ENCODE measurements at places on chromosomes 2 and 18. TPM values are rescaled to one million over a fixed set of nuclear protein-coding genes. Genes with fewer than 3 reads are reported as not detected.

DNA sequence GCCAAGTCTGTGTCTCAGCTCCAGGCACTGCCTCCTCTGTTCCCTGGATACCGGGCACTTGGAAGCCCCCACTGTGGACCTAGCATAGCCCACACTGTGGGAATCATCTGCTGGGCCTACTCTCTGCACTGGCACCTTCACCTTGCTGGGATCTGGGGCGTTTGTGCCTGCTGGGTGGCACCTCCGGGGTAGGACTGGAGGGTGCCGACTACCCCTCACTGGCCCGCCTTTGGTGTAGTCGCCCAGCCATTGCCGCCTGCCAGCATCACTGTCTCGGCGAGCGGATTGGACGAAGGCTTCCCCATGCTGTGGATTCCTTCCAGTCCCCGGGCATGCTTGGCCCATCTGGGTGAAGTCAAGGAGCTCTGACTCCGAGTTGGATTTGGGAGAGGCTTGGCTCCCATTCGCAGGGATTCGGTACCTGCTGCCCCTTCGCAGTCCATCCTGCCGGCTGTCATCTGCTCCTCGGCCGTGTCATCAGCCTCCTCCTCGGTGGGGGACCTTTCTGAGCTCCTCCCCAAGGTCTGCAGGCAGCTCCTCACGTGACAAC is 180.6 kb upstream of the HDAC4 start:
- no peak for DNase-seq

GRCh38 chr2:146079216-146079615 is 1559.3 kb upstream of the ZEB2 start:
- no peak for DNase-seq

DNA sequence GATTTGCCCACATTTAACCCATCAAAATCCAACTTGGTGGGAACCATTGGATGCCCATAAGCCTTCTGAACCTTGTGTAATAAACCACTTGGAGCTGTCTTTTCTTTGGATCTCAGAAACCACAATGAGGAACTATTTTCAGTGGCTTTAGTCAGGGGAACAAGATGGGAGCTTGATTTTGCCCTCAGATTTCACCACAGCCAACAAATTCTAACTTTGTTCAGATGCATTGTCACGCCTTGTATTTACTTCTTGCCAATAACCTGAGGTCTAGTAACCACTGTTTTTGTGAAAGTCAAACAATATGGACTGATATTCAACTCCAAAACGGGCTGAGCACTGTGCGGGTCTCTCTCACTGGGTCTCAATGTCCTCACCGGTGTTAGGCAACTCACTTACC is 508.2 kb downstream of the TNS1 start:
- no peak for DNase-seq

DNA sequence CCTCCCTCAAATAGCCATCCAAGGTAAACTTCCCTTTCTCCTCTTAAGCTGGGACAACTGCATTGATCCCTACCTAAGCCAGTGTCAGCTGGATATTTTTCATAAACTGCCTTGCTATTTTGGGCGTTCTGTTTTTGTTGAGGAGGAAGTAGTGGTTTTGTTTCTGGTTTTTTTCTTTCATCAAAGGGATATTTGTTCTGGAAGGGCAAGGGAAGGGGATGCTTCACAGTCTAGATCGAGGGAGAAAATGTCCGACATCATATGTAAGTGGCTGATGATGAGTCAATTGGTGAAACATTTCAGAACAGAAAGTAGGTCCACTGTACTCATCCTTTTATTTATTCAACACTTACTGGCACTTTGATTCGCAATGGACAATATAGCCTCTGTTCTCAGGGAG is 31.0 kb downstream of the TANC1 start:
- no peak for DNase-seq

DNA sequence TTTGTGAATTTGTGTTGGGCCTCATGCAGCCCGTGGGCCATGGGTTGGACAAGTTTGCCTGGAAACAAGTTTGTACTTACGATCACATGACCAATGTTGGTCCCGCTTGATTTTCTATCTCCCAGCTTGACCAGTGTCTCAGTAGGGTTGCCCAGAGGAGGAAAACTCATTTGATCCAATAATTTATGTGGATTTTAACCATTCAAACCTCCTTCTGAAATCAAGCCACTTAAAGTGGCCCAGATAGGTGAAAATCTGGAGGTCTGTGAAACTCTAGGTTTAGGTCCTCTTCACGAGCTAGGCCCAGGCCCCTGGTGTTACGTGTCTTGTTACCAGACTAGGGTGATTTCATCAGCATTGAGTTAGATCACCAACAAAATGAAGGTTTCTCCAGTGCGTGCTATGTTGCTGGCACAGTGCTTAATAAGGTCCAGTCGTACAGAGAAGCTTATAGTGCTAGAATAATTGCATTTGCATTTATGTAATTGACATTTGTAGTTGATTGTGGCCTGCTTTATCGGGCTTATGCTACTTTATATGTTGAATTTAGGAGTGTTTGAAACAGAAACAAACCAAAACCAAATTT is 4.4 kb downstream of the ACTR2 start:
- no peak for DNase-seq

DNA sequence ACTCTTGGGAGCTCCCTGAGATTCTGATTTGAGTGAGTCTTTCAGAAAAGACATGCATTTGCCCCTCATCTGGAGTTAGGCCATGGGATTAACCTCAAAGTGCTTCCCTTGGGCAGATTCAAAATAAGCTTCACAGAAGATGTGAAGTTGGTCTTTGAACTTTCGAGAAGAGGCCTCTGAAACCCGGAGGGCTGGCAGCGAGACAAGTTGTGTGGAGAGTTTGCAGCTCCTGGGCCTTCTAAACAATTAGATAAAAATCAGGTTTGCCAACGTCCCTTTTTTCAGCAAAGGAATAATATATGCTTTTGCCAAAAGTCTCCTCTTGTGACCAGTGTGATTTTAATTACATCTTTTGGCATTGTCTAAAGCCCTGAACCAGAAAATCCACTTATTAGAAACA is 489.7 kb downstream of the SOX11 start:
- DNase-seq: no peak

DNA sequence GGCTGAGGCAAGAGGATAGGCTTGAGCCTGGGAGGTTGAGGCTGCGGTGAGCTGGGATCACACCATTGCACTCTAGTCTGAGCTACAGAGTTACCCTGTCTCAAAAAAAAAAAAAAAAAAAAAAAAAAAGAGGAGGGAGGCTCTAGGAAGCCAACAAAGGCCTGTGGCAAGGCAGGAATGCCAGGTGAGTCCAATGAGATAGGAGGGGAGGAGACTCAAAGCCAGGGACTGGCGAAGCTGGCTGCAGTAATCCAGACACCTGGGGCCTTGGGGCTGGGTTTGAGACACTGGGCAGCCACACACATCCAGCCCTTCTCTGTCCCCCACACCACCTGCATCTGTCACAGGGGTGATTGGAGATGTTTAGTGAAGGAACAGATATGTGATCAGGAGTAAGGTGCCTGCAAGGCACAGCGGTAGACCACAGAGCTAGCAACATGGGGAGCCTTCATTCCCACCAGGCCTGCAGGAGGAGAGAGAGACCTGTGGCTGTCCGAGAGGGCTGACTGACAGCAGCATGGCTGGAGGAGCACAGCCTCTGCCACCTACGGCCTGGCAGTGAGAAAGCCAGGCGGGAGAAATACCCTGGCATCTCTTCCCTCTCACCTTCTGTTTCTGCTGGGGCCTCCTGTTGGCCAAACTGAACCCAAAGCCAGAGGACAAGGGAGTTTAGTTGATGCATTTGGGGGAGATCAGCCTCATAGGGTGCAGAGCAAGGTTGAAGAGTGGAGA is 9.5 kb downstream of the CHPF start:
- DNase-seq: no peak

- no peak for DNase-seq
Observed at GRCh38 chr2:225678792-225679191, 279.3 kb downstream of the NYAP2 start.

GRCh38 chr2:217903859-217904613 is 98.8 kb downstream of the TNS1 start:
- DNase-seq: no peak

DNA sequence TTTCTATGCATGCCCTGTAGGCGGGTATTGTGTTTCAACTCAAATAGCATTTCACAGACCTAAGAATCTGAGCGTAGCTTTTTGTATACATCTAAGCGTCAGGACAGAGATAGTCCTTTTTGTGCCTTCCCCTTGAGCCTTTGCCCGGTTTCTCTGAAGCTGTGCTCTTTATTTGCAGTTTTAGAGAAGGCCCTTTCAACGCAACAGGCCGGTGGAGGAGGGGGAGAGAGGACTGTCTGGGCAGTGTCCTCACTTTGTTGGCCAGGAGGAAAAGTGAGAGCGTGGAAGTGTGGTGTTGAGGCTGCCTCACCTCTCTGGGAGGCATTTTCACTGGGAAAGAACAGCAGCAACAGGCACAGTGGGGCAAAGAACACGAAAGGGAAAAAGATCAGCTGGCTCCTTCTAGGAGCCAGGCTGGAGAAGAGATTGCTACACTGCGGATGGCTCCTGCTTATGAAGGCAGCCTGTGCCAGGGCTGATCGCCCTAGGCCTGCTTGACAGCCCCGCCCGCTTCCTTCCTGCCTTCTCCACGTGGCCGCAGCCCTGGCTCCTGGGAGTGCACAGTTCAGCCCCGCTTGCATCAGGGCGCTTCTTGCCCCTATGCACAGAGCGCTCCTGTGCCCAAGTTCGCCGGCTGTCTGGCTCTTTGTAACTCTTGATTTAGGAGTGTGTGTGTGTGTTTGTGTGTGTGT is 195.6 kb upstream of the POU3F3 start:
- DNase-seq: no peak

GRCh38 chr2:176518823-176519222 is 249.6 kb downstream of the MTX2 start:
- DNase-seq: no peak

DNA sequence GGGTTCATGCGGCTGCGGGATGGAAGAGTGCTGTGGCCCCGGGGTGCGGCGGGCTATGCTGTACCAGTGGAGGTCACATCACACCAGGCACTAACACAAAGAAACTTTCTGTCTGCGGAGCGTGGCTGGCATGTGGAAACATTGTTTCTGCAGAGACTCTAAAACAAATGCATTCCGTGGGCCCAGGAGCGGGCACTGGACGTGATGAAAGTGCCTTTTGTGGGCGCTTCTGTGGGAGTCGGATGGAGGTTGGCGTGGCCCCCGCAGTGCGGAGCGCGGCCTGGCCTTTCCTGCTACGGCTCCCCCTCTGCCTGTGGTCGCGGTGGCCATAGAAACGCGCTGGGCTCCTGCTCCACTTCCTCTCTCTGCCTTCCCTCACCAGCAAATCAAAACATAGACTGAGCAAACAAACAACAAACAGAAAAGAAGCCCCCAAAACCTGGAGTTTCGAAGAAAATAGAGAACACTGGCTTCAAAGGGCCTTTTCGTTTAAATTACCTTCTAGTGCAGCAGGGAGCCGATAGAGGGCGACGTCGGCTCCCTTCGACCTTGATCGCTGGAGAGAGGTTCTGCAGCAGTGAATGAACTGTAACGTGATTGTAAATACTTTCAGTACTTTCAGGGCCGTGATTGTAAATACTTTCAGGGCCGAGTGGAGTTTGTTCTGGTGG is 51.4 kb downstream of the KIF5C start:
- no peak for DNase-seq

GRCh38 chr18:69349912-69350597 is 50.6 kb upstream of the DOK6 start:
- no peak for DNase-seq

DNA sequence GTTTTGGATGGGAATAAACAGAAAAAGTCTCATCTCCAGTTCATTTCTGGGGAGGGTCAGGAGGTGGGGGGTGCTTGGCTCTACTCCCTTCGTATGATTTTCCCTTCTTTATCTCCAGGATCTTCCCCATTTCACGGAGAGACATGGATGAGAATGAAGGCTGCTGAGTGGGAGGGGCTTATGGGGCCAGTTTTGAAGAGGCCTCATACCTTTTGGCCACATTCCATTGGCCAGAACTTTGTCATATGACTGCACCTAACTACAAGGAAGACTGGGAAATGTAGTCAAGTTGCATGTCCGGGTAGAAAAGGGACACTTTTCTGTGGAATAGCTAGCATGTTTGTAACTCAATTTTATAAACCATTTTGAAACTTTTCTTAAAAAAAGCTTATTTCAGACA is 117.6 kb downstream of the NEDD4L start:
- no peak for DNase-seq

- DNase-seq: no peak
Observed at GRCh38 chr2:119112230-119112629, 46.3 kb downstream of the C1QL2 start.

DNA sequence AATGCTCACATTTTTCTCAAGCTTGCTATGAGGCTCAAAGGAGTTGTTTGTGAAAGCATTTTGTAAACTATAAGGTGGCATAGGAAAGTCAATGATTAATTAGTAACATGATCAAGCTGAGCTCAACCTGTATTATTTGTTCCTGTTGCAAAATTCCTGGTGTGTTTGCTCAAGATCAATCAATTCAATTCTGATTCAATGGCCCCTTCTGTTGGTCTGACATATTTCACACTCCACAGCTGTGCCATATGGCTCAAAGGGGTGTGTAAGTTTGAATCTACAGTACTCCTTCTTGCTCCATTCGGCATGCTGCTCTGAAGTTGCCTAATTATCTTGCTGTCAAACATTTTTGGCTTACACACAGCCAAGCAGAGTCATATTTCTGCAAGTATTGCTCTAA is 341.6 kb upstream of the LRP1B start:
- no peak for DNase-seq

DNA sequence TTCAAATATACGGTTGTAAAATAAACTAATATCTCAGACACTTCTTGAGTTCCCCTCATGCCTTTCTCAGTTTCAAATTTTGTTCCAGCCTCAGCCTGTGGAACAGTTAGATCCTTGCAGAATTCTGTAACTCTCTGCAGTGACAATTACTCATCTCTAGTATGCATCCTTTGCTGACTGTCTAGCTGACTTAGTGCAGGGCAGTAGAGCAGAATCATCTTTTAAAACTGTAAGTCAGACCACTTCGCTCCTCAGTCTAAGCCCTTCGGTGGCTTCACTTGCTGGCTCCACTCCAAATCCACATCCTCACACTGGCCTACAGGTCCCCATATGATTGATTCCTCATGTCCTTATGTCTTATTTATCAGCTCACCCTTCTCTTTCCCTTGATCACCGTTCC is 164.1 kb upstream of the ZSWIM2 start:
- DNase-seq: no peak

- no peak for DNase-seq
Observed at GRCh38 chr18:79772108-79772864, 25.5 kb upstream of the KCNG2 start.

Gene HOXD13
- total RNA-seq: not detected

Gene IL36B
- not detected for total RNA-seq

Gene CTNNA2
- total RNA-seq: 2.3 TPM

Gene FHL2
- 265 TPM for total RNA-seq

Gene RAD51AP2
- 0.14 TPM for total RNA-seq

Gene LIMS4
- 4.9 TPM for total RNA-seq
